Effector CD4-positive, alpha-beta T cell (primary cell): ENCODE measurements at places on chromosomes 7 and 10.

- DNase-seq: no peak
These were observed 17.2 kb upstream of the AKR1C1 start for GRCh38 chr10:4945766-4946717.

GRCh38 chr10:13335881-13336280, 12.2 kb downstream of the SEPHS1 start:
- DNase-seq: no peak

DNA sequence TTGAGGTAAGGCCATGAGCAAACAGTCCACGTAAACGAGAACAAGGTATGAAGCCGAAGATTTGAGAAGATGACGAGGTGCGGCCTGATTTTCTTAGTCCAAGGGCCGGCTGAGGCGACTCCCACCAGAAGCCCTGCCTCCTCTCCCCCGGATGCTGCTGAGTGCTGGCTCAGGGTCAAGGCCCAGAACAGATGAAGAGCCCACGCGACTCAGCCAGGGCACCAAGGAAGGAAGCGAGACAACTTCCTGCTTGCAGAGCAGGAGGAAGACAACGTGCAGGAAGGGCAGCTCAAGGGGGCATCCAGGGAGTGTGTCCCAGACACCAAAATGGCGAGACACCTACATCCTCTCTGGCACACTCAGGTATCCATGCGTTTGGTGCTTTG, 99.5 kb downstream of the CYTH3 start:
- DNase-seq: no peak

DNA sequence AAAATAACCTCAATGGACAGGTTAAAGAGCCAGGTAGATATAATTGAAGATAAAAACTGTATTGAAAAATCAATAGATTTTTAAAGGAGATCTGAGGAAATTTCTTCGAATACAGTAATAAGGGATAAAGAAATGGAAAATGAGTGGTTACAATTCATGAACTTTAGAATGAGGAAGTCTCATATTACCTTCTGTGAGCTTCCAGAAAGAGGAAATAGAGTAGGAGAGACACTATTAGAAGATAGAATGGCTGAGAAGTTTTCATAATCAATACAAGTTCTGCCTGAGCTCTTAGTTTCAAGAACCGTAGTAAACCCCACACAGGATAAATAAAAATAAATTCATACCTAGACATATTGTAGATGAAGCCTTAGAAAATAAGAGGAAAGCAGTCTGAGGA, 11.5 kb downstream of the SDK1 start:
- no peak for DNase-seq

DNA sequence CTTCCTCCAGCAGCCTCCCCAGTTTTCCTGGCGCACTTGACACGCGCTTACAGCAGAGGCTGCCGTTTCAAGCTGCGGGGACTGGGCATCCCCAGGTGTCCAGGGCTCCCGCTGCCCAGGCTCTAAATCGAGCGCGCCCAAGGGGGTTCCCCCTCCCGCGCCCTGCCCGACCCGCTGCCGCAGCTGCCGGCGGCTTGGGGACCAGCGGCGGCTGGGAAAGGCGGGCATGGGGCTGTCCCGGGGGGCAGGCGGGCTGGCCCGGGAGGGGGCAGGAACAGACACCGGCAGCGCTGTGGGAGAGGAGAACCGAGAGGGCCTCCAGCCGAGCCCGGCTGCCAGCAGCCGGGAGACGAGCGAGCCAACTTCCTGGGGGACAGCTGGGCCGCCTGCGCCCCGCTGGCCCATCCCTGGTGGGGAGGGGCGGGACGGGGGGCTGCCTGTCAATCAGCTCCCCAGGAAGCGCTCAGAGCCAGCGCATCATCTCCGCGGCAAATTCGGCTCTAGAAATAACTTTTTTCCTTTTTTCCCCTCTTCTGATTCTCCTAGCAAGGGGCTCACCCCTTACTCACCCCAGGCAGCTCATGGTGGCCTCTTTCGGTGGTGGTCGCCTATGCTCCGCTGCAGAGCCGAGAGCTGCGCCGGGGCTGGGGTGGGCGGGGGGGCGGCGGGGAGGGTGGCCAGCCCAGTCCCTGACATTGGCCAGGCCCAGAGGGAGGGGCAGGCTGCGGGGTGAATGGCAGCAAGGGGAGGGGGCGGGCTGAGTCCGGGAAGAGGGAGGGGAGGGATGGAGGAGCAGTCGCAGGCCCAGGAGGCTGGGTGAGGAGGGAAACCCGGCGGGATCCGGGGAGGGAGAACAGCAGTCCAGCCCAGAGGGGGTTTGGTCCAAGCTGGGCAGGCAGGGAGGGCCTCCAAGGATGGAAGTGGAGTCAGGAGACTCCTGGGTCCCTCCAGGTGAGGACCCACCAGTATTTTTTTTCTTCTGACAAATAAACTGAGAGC, 14.7 kb downstream of the GRID2IP start:
- DNase-seq: no peak

- DNase-seq: no peak
These were observed 662.9 kb downstream of the INHBA start for GRCh38 chr7:41039981-41040380.

GRCh38 chr10:15990535-15991129, 130.3 kb upstream of the MINDY3 start:
- DNase-seq: no peak

- DNase-seq: no peak
These were observed 212.5 kb upstream of the SH2B2 start for GRCh38 chr7:102073931-102074880.

- no peak for DNase-seq
These were observed 146.5 kb downstream of the TMEM178B start for GRCh38 chr7:141220263-141220880.

DNA sequence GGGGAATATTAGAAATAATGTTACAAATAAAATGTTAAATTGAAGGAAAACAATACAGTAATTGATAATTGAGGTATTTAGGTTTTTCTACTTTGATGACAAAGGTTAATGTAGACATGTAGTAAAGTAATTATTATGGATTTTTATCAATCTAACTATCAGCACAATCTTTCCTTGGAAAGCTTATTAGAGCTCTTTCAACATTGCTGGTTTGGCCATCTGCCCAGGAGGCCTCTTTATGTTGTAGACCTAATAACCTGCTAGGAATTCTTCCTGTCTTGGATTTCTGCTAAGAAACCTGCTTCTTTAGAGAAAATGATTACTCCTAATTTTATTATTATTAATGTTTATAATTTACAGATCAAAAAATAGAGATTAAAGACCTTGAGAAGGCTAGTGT, 78.9 kb downstream of the CHRM2 start:
- no peak for DNase-seq

DNA sequence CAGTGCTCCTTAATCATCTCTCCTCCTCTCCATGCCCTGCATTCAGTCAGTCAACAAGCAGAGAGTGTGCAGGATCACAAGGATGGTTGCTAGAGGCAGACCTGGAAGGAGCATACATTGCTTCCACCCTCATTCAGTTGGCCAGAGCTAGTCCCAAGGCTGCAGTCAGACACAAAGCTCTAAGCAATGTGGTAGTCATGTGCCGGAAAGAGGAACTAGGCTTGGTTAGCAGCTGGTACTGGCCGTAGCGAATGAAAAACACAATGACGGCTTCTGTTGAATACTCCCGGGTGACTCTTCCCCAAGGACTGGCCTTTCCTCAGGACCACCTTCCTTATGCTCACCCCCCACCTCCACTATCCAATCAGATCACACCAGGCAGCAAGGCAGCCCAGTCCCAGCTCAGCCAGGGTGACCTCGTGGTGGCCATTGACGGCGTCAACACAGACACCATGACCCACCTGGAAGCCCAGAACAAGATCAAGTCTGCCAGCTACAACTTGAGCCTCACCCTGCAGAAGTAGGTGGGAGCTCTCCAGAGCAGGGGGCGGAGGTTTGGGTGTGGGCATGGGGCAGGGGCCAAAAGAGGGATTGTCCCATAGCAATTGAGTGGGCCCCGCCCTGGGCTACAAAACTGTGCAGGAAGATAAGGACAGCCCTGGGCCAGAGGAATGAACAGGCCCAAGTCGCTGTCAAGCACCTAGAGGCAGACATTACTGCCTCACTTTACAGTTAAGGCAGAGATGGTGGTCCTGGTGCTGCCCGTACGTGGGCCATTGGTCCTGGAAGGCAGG, 10.9 kb downstream of the LDB3 start:
- no peak for DNase-seq

- DNase-seq: no peak
These were observed 47.2 kb downstream of the PWWP2B start for GRCh38 chr10:132443983-132444876.

DNA sequence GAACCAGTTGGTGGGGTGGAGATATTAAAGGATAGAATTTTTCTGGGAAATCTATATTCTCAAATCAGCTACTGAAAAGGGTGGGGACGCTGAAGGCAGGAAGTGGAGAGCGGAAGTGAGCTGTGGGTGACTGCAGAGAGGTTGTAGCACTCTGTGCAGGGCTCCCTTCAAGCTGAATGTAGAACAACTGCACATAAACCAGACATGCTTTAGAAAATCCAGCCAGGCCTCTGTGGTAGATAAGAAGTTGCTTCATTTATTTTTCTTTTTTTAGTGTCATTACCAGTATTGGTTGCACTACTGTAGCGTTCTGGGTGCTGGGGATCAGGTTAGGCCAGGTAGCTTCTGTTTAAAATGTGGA, 127.8 kb downstream of the CELF2 start:
- peak; percentile 60 for DNase-seq

- no peak for DNase-seq
These were observed 37.7 kb downstream of the LRMDA start for GRCh38 chr10:75469006-75469616.

DNA sequence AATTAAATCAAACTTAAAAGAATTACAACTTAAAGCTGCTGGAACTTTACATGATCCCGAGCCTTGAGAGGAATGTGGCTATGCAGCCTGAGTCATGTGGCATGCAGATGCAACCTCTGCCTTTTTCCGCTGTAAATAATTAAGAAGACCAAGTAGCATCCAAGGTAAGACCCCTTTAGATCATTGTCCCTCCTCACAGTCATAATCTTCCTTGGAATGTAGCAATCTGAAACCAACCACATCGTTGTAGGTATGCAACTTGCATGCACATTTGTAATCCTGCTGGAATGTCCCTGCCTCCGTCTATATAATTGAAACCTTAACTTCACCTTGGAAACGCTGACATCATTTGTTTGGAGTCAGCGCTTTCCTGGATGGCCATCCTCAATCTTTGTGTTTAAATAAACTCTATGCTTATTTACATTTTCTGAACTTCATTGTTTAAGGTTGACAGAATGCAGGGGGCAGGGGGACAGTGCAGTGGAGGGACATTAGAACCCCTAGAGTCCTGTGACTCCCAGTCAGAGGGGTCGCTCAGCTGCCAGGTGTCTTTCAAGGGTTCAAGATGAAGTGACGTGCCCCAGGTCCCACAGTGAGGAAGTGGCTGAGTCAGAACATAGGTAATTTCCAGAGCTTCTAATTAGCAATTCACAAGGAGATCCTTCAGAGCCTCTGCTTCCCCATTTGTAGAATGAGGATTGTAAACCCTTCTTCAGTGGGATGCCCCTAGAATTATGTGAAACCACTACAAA, 110.7 kb downstream of the RALA start:
- DNase-seq: peak; percentile 20

DNA sequence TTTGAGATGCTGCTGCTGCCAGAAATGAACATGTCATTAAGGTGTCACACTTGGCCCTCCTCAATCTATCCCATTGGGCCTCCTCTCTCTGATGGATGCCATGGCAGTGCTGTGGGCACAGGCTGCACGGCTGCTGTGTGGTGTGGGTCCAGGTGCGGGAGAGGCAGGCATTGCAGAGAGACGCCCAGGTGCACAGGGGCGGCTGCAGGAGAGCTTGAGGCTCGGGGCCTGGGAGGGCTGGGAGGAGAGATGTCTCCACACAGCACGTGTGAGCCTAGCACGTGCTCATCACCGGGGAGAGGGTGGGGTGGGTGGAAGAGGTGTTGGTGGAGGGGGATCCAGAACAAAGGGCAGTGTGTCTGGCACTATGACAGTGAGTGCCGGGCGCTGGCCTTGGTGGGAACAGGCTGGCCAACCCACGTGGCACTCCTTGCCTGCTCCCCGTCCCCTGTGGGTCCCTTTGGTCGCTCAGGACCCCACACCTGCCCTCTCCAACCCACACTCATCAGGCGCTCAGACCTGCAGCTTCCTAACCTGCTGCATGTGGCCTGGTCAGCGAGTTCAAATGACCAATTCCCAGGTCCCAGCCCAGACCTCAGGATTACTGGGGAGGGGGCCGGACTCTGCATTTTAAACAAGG, 39.9 kb upstream of the BNIP3 start:
- no peak for DNase-seq

GRCh38 chr7:17467386-17467945, 169.0 kb downstream of the AHR start:
- DNase-seq: no peak

- no peak for DNase-seq
These were observed 269.2 kb downstream of the BAMBI start for GRCh38 chr10:28946479-28946878.

DNA sequence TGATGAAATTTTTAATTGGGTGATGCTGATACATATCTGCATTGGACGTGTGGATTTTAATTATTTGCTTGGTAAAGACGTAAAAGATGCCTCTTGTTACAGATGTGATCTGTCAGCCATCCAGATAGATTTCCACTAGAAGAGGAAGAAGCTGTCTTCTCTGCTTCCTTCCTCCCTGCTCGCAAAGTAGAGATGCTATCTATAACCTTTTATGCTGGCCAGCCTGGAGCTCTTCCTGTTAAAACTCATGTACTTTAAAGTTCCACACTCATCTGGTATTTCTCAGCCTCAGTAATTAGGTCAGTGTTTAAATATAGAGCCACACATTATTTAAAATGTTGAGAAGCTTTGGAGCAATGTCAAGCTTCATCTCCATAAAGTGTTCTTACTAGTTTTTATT, 51.2 kb upstream of the TMEM229A start:
- no peak for DNase-seq

DNA sequence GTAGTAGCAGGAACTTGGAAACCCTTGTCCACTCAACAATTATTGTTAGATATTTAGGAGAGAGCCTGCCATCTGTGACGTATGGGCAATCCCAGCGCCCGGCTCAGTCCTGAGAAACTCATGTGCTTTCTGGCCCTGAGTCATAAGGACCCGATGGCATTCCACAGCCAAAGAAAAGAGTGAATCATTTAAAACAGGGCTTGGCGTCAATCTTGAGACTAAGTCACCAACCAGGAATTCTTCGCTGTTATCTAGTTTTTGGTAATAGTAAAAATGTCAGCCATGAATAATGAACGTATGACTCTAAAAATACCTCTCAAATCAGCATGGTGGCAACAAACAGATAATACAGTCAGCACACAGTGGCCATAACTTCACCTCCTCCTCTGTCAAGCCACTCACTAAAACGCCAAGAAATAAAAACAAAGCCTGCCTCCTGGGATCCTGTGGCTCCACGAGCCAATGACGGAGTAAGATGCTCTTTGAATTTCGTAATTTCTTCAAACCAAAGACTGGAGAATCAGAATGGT, 140.8 kb downstream of the ADAM12 start:
- no peak for DNase-seq

DNA sequence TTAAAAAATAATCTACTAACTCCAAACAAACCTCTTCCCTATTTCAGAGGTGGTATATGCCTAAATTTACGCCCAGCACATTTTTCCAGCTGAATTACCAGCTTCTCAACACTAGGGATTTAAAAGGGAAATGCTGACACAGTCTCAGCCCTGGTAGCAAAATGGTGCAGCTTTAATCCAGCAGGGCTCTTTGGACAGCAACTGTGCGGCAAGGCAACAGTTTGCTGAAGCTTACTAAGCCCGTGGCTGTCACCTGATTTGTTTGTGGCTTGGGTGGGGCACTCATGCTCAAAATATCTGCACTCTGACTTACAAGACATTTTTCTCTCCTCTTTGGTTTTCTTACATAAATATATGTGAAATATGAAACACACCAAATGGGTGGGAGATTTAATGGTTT, 206.7 kb downstream of the POU6F2 start:
- no peak for DNase-seq
